Stimulated activated CD8-positive, alpha-beta memory T cell treated with anti-CD3 and anti-CD28 coated beads, Interleukin-4, amount 100 ng/mL, for 1 hour (primary cell): ENCODE measurements at places on chromosomes 6 and 20.

GRCh38 chr6:116405138-116405537 is 34.4 kb downstream of the DSE start:
- DNase-seq = no peak

GRCh38 chr6:114995526-114995925 is 652.7 kb upstream of the HS3ST5 start:
- no peak for DNase-seq

DNA sequence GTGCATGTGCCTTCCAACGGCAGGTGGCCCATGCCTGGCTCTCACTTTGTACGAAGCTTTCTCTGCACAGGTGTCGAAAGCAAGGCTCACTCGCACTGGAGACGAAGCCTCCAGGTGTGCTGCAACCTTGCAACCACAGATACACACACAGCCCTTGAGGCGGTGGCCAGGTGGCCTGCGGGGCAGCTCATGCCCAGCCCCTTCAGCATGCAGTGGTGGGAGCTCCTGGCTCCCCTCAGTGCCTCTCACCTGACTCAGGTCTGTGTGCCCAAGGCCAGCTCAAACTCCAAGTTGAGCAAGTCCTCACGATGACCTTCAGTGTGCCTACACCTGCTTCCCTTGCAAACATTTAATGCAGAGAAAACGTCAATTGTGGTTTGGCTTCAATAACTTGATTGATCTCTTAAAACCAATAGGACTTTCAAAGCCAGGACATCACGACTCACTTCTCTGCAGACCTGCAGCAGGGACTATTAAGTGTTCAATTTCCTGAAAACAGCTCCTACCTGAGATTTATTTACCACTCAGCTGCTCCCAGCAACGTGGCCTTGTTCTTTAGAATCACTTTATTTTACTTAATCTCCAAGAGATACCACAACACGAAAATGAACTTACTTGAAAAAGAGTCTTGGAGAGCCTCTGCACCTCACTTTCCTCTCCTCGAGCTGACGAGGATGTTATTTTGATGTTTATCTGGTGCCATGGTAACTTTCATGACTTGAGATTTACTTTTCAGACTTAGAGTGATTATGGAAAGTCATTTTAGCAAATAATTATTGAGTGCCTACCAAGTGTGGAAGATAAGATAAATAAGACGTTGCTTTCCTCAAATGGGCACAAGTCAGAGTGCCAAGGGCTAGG is 86.3 kb downstream of the SLC22A23 start:
- no peak for DNase-seq

GRCh38 chr6:66717801-66718200 is 1010.8 kb upstream of the EYS start:
- no peak for DNase-seq

DNA sequence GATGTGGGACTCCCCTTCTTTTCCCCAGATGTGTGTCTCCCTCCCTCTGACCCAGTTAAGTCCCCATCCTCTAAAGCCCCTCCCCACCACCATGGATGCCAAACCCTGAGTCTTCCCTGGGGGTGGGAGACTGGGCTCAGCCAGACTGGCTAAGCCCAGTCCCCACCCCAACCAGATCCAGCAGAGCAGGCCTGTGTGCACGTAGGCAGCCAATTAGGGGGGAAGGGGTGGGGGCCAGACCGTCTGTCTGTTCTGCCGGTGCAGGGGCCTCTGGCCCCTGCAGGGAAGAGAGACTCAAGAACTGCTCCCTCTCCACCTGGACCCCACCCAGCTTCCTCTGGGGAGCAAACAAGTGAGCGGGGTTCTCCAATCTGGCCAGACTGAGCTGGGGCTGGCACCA is 605 bp downstream of the COX4I2 start:
- DNase-seq = no peak

DNA sequence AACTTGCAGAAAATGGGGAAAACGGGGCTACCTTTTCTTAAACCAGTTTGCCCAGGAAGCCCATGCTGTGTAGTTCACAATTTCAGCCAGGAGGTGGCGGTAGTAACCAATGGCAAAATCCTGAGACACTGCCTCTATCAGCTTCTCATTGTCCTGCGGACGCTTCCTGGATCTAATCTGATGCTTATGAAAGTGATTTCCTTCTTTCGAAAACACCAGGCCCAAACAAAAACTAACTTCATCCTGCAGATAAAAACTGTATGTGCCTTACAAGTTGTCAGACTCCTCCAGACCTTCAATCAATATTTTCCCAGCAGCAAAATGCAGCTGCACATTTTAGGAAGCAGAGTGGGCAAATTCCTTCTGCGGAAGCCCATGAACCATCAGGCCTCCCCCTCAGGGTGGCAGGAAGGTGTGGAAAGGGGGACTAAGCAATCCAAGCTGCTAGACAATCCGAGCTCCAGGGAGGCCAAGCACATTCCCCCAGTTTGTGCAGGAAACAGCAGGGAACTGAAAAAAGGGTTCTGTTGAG is 88.5 kb downstream of the LY86 start:
- DNase-seq = peak; percentile 61

DNA sequence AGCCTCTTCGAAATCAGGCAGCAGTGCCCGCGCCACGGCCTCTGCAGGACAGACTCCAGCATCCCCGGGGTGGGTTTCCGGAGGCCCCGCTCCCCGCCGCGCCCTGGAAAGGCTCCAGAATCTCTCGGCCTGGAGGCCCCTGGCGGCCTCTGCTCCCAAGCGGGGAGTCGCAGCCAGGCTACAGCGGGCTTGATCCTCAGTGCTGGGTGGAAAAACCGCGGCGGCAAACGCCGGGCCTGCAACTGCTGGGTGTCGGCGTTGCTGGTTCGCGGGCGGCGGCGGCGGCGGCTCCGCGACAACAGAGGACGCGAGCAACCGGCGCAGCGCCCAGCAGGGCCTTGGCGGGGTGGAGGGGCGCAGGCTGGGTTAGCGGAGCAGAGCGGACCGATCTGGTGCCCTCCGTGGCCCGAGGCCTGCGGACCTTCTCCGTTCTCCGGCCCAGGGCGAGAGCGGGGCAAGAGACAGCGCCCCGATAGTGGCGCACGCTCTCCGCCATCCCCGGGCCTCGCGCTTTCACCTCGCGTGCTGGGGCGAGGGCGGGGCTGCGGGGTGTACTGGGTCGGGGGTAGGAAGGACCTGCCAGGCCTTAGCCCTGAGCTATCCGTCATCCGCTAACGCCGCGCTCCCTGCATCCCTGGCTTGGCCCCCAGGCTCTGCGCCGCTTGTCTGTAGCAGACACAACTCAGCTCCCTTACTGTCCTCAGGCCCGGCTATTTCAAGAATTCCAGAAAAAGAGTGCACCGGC is 3.4 kb upstream of the ZNF292 start:
- peak; percentile 20 for DNase-seq

DNA sequence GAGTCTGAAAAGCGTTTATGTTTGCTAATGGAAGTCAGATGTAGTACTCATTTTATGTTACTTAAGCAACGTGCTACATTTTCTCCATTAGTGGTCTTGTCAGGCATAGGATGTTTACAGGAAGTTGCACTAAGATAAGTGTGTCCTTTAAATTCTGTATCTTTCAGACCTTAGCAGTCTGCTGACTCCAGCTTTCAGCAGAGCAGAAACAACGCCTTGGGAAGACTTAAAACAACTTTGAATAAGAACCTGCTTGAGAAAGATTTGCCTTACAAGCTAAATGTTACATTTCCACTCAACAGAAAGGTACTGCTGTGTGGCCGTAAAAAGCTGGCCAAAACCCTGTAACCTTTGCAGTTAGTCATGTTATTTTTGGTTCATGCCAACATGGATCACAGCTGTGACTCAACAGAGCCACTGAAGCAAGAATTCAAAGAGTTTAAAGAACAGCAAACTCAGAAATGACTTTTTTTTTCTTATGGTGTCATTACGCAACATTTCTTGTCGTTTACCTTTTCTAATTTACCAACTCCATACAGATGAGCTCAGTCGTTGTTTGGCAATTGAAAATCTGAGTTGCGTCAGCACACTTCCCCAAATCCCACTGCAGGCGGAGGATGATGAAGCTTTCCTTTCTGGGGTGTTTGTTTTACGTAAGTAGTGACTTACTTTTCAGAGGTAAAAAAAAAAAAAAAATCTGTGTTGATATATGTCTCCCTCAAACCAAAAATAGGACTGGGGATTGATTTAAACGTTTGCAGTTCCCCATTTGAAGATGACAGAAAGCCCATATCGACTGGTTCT is 27.9 kb upstream of the BMP6 start:
- DNase-seq = no peak

- no peak for DNase-seq
Observed at GRCh38 chr6:44811456-44811855, 423.9 kb downstream of the CDC5L start.

- no peak for DNase-seq
Observed at GRCh38 chr6:125753218-125753936, 3.9 kb downstream of the HEY2 start.

DNA sequence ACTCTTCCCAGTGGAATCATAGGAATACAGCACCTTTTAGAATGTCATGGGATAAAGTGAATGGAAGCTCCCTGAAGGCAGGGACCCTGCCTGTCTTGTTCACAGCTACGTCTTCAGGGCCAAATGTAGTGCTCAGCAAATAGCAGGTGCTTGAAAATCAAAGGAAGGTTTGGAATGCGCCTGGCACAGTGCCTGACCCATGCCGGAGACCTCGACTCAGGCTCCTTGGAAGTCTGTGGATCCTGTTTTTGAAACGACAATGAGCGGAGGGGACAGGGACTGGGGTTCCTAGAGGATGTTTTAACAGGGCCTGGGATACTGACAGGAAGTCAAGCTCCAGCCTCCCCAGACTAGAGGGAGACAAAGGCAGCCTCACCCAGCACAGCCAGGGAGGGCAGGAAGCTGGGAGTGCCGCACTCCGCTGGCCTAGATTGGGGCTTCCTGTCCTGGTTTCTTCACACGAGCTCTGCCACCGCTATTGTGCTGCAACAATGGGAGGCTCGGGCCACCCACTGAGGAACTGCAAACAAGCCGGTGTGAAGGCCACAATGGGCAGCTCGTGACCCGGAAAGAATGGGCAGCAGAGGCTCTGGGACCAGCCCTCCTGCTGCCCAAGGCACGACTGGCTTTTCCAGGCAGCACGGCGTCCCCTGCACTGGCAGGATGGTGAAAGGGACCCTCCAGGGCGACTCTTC is 76.7 kb downstream of the PREX1 start:
- no peak for DNase-seq

DNA sequence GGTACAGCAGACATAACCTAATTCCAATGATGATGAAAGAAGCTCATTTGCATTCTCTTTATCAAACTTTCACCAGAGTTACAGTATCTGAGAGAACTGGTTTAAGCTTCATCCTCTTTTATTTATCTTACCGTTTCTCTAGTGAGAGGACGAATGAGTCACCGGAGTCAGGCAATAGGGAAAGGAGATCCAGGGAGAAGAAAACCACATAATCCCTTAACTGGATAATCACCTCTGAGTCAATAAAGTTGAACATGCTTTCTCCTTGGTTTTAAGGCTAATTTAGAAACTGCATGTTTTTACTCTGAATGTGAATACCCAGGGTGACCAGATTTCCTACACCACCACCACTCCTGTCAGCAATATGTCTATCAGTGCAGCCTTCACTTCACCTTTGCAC is 313.7 kb upstream of the TBX18 start:
- no peak for DNase-seq

GRCh38 chr6:106988664-106989063 is 14.1 kb upstream of the CD24 start:
- no peak for DNase-seq

DNA sequence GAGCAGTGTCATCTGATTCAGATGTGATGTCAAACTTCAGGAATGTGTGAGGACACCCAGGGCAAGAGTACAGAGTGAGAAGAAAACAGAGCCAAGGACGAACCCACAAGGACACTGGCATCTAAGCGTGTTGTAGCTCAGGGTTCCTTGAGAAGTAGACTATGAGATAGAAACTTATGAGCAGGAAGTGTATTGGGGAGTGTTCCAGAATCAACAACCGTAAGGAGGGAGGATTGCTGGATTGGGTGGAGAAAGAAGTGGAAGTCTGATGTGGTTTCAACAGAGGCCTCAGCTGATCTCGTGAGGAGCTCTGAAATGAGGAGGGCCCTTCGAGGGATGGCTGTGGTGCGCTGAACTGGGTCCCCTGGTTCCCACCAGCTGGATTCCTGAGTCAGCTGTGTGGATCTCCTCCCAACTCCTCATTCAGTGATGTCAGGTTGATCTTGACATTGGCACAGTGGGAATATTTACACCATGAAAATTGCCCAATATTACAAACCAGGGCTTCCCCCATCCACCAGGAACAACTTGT is 25.7 kb upstream of the IGF2R start:
- DNase-seq = no peak

- no peak for DNase-seq
Observed at GRCh38 chr20:60713396-60713795, 538.7 kb upstream of the CDH4 start.
